ENCODE measurements at places on chromosomes 3 and 15.

- peak; percentile 87 for DNase-seq
These were observed 4.7 kb upstream of the RNF13 start for GRCh38 chr3:149808209-149808829.

DNA sequence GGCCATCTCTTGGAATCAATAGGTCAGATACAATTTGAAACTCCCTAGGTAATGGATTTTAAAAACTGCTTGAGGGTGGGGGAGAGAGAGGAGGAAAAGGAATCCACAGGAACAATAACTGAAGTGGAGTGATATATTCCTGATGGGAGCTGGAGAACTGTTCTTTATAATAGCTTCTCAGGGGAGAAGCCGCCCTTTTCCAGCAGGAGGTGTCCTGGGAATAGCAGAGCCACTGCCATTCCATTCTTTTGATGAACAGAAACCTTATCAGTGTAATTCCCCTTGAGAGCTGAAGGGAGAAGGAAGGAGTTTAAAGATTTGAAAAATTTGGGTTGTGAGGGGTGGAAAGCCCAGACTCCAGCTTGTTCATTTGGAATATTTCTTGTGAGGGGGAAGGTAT lies 504.9 kb upstream of the DPH6 start:
- DNase-seq = no peak

DNA sequence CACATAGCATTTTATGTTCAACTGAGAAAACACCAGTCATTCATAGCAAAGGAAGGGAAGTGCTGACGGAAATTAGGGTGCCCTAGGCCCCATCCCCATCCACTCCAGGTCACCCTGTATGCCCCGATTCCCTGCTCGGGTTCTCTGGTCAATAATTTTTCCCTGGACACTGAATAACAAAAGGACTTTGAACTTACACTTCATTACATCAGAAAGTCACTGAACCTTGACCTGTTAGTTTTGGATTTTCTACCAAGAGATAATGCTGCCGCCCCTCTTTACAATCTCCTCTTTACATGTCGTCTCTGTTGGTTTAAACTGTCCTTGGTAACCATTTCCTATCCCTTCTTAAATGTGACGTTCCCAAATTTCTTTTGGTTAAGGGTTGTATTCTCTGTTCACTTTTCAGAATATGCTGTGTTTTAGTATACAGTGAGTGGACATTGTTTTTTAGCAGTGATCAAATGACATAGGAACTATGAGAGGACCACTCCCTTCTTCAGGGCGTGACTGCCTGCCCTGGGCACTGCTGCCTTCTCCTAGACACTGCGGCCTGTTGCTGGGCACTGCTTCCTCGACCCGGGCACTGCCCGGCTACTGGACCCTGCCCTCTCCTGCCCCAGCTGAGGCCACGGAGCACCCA lies 13.6 kb upstream of the AHSG start:
- DNase-seq = no peak

DNA sequence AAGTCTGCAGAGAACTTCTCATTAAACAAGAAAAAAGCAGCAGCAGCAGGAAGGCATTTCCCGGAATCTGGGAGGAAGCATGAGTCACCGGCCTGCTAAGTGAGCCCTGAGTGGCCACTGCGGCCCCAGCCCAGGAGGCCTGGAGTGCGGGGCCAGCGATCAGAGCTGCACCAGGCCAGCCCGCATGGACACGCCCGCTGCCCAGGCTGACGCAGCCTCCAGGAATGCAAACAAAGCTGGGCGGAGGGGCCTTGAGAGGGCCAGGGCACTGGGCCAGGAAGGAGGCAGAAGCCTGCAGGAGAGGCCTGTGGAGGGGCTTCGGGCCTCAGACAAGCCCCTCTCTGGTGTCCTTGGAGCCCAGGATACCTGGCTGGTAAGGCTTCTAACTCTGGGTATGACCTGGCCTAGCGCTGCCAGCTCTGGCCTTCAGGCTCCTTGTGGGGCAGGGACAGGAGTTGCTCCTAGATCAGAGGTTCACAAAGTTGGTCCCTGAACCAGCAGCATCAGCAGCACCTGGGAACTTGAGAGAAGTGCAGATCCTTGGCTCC lies 101.2 kb downstream of the SMAD6 start:
- DNase-seq = peak; percentile 73

DNA sequence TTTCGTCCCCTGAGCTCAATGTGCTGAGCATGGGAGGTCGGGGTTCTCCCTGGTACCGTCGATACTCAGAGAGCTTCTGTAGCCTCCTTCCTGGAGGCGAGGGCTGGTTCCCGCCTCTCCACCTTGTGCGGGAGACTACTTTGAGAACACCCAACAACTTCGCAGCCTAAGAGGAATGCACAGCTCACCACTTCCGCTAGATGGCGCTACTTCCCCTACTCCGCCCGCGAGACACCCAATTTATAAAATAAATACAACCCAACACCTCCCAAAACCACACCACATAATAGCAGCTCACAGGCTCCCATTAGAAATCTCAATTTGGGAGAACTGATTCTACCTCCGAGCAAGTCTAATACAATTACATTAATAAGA lies 1.2 kb downstream of the RGMA start:
- peak; percentile 74 for DNase-seq

Data from suppressor macrophage treated with lipopolysaccharide for 4 hours (primary cell).